ENCODE measurements at places on chromosomes 4 and X.

DNA sequence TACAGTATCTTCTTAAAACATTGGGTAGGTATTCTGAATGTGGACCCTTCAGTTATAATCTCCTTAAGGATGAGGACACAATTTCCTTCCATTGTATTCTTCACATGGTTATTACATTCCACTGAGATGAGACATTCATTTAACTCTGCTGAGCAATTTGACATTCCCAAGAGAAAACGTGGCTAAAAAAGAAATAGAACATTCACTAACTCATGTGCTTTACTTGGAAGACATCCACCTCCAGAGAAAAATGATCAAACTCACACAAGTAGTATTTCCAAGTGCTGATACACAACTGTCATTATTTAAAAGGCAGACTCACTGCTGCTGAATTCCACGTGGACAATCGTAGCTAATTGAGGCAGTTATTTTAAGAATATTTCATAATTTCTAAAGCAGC, 227.9 kb upstream of the ANKRD50 start:
- no peak for DNase-seq

DNA sequence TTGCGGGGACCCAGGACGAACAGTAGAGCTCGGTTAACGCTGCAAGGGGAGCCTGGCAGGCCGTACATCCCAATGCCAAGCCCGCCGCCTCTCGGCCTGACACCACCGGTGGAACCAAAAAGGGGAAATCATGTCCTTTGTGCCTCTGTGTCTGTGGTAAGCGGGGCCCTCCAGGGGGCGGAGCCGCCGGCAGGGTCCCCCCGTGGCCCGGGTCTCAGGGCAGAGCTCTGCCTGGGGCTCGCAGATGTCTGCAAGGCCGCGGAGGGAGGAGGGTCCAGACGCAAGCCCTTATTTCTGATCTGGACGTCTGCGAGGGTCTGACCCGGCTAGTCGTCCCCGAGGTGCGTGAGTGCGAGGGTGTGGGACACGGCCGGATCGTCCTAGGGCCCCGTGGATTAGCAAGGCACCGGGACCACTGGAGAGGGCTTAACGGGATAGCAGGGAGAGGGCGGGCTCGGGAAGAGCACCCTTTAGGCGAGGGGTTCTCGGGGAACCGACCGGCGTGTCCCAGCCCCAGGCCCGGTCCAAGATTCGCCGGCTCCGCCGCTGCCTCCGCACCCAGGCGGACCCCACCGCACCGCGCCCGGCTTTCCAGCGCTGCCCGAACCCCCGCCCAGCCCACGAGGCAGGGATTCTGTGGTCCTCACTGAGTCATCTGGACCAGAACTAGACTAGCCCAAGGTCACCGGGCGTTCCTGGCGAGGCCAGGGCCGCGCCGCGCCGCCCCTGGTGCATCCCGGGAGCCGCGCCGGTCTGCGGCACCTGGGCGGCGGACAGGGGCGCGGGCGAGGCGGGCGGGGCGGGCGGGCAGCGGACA, 863 bp upstream of the FAM193A start:
- peak; percentile 88 for DNase-seq

DNA sequence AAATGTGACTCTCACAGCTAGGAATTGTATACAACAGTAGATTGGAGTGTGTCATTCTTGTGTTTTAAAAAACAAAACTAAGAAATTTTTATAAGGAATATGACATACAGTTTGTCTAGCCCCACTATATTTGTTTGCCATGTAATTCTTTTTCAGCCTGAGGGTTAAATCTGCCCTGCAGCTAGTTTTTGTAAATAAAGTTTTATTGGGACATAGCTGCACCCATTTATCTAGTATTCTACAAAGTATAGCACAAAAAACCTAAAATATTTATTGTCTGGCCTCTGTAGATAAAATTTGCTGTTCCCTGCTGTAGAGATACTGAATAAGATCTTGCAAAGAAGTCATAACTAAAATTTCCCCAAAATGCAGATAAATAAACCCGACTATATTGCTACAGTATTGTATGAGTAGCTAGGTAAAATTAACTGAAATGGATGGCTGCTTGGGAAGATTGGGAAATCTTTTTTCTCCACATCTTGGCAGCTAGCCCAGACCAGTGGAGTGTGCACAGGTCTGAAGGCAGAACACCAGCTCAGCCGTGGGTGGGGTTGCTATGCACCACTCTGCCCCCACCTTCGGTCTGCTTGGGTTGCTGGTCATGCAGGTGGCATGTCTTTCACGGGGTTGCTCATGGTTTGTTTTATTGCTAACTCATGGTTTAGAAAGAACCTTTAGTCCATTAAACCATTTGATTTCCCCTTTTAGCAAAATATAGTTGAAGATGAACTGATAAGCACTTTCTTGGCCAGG, 127.9 kb downstream of the KLHL8 start:
- no peak for DNase-seq

- no peak for DNase-seq
Observed at GRCh38 chr4:134537701-134538100, 336.1 kb upstream of the PABPC4L start.

GRCh38 chr4:19850909-19851308, 400.8 kb upstream of the SLIT2 start:
- no peak for DNase-seq

GRCh38 chr4:10273030-10273429, 156.4 kb upstream of the WDR1 start:
- no peak for DNase-seq

- no peak for DNase-seq
Observed at GRCh38 chr4:76601791-76602190, 166.8 kb downstream of the SHROOM3 start.

DNA sequence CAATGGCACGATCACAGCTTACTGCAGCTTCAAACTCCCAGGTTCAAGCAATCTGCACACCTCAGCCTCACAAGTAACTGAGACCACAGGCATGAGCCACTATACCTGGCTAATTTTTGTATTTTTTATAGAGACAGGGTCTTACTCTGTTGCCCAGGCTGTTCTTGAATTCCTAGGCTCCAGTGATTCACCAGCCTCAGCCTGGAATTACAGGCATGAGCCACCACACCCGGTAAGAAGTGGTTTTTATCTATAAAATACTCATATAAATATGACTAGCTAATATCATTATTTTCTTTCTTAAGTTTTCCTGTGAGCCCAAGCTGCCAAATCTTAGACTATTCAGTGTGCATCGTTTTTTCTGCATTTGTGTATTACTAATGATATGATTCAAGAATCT, 4.4 kb downstream of the SCFD2 start:
- no peak for DNase-seq

DNA sequence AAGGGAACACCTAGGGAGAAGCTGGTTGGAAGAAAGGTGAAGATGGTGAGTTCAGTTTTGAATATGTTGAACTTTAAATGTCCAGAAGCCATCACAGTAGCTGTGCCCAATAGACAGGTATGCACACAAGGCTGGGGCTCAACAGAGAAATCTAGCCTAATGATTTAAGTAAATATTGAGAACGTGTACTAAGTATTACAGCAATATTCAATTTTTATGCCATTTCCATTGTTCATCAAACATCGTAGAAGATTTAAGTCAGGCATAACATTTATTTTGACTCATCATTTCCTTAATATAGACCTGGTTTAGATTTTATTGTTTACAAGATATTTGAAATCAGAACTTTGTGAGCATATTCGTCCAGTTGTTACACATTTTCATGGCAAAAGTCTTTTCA, 116.4 kb downstream of the HPGD start:
- DNase-seq: no peak

DNA sequence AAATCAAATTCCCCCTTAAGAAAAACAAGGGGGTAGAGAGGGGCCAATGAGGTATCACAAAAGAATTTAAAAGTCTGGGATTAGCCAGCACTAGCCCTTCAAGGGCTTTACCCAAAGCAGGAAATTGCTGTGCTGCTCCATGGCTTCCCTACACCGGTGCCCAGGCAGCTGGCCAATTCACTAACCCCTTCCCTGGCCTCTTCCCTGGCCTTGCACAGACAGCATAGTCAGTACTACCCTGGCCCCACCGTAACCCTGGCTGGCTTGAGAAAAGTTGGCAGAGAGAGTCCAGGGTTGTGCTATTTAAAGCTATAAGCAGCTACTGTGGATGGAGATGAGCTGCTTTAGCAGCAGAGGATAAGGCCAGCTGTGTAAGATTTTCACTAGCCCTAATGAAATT, 43.1 kb downstream of the ADAMTS3 start:
- no peak for DNase-seq

DNA sequence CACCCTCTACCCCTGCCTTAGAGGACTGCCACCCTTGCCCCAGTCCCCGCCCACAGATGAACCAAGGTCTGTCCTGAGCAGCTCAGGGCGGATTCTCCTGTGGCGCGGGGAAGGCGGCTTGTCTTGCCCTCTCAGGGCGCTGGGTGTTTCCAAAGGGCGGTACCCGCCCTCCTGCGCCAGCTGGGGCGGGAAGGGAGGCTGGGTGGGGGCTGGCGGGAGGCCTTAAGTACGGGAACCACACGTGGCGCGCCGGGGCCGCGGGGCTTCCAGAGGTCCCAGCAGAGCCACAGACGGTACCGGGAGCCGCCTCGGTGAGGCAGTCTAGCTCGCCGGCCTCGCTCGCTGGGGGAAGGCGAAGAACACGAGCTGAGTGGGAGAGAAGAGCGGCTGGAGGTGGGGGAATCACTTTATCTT, 361.1 kb downstream of the MID1IP1 start:
- DNase-seq: no peak

- no peak for DNase-seq
Observed at GRCh38 chr4:54842656-54843055, 184.9 kb downstream of the KIT start.

DNA sequence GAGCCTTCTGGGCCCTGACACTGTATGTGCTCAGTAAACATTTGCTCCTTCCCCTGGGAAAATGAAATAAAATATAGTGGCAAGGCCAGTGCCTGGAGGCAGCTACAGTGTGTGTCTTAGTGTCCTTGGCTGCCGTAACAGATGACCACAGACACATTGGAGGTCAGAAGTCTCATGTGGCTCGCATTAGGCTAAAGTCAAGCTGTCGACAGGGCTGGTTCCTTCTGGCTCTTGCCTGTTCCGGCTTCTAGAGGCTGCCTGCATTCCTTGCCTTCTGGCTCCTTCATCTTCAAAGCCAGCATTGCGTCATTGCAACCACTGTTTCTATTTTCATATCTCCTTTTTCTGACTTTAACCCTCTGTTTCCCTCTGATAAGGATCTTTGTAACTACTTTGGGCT, 83.6 kb upstream of the STX18 start:
- DNase-seq: no peak

DNA sequence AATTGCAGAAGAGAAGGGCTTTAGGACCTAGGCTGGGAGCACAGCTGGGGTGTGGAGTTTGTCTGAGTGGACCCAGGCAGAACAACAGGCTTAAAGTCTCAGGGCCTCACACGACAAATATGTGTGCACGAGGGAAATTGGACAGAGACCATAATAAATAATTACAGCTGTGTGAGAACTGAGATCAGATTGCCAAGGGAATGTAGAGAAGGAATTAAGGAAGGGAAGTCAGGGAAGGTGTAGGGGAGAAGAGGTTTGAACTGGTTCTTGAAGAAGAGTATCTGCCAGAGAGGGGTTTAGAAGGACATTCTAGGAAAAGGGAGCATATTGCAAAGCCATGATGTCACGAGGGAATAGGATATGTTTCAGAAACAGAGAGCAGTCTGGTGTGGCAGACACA, 120.7 kb upstream of the TSPAN5 start:
- no peak for DNase-seq

- no peak for DNase-seq
Observed at GRCh38 chr4:94420356-94420755, 31.4 kb upstream of the PDLIM5 start.

- no peak for DNase-seq
Observed at GRCh38 chrX:114800719-114801118, 216.7 kb downstream of the IL13RA2 start.

DNA sequence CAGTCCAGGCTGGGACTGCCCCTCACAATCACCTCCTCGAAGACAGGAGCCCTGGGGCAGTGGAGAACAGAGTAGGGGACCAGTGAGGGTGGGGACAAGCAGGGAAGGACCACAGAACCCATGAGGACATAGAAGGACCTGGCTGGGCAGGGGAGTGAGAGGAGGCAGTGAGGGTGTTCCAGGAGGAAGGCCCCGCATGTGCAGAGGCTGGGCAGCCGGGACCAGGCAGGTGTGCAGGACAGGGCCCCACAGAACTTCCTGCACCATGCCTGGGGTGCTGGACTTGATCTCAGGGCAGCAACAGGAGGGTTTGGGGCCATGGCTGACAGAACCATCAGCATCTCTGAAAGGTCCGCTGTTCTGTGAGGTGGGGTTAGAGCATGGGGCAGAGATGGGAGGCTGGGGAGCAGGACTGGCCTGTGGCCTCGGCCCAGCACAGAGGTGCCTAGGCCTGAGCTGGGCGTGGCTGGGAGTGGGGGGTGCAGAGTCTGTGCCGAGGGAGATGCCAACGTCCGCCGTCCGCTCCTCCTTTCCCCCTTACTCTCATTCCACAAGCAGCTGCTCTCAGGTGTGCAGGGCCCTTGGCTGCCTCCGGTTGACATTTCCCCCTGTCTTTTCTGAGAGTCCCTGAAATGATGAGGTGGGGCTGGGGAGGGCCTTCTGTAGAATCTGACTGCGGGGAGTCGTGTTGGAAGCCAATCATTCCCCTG, 40.8 kb downstream of the EVC start:
- DNase-seq: no peak

- no peak for DNase-seq
Observed at GRCh38 chrX:45077748-45078424, 122.8 kb downstream of the DIPK2B start.

DNA sequence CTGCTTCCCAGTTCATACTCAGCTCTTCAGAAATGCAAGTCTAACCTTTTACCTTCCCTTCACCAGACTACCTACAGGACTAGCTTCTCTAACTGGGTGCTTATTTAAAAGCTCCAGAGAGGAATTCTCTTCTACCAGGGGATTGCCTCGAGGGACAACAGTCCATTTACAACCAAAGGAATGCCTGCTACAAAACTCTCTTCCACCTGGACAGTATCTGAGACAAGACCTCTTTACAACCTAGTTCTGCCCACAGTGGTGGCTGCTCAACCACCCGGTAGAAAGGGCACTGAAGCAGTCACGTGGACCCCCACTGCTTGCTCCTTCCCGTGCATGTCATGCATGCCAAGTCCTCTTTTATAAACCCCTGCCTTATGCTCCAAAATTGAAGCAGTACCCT, 158.1 kb upstream of the ANXA10 start:
- no peak for DNase-seq

GRCh38 chr4:154126276-154126675, 337.4 kb upstream of the SFRP2 start:
- no peak for DNase-seq

- no peak for DNase-seq
Observed at GRCh38 chrX:39112143-39112542, 310.9 kb downstream of the MID1IP1 start.

GRCh38 chr4:10965196-10965595, 280.6 kb upstream of the CLNK start:
- DNase-seq: no peak

DNA sequence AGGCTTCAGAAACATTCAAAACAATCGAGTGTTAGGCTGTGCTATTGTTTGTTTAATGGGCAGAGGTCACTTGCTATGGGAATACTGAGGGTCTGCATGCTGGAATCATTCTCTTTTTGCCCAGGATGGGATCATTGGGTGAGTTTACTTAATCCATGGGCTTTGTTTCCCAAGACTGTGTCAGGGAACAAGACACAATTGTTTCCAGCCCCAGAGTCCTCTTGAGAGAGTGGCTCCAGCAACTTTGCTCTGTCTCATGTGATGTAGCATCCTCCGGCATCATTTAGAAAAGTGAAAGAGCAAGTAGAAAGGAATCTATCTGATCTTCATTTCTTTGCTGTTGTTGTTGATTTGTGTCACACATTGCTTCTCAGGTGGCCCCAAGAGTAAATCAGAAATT, 1.8 kb downstream of the TENM3 start:
- no peak for DNase-seq
